T follicular helper cell (primary cell): ENCODE measurements at places on chromosomes 5 and 9.

DNA sequence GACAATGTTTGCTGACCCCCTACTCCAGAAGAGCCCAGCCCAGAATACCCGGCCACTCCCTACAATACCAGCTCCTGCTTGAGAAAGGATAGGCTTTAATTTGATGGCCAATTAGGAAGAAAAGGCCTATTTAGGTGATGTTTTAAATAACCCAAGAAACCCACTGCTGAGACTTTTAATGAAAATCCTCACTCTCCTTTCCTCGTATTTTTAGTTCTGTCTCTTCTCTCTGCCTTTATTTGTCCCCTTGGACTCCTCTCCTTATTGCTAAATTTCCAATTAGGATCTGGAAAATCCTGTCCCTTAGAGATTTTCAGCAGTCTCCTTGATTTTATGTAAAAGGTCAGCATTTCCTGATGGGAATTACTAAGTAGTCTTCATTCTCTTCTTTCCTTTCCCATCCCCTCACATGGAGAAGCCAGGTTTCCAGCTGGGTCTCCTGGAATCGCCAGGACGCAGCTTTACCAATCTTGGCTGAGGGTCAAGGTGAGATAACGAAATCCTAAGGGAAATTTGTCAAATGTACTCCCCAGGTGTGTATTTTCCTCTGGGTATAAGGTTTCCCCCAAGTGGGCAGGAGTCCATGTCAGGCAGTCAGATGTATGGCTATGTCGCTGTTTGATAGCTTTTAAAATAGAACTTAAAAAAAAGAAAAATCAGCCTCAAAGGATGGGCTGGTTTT, 11.7 kb downstream of the STC2 start:
- DNase-seq: no peak

DNA sequence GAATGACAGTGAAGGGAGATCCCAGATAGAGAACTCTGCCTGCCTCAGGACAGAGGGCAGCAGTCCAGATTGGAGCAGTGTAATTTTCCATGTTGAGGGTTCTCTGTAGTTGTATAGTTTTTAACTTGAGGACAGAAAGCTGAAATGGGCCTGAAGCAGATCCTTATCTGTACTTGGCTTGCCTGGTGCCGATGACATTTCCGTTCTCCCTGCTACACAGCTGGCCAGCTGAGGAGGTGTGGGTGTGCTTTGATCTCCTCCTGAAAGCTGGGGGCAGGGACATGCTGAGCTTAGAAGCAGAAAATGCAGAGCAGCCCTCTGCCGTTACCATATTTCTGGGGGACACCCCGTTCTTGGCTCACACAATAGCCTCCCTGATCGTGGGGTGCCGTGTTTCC, 10.5 kb downstream of the GLRX start:
- no peak for DNase-seq

DNA sequence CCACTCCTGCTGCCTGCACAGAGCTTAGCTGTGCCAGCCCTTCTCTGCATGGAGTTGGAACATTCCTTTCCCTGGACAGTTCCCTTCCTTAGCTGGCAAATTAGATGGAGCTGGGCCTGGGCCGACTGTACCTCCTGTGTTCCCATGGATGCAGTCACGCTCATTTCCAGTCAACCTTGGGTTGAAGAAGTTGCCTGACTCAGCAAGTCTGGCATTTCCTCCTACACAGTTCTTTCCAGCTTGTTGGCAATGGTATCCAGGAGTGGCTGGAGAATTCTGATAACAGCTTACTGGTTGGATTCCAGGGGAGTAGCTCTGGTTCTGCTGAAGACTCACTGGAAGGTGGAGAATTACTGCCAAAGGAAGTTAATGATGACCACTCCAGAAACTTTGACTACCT, 9.2 kb upstream of the TAF1L start:
- DNase-seq: no peak

- no peak for DNase-seq
These were observed 4.8 kb downstream of the ADAMTSL1 start for GRCh38 chr9:18478501-18479361.

GRCh38 chr9:5510989-5511388, 658 bp downstream of the PDCD1LG2 start:
- DNase-seq: no peak

DNA sequence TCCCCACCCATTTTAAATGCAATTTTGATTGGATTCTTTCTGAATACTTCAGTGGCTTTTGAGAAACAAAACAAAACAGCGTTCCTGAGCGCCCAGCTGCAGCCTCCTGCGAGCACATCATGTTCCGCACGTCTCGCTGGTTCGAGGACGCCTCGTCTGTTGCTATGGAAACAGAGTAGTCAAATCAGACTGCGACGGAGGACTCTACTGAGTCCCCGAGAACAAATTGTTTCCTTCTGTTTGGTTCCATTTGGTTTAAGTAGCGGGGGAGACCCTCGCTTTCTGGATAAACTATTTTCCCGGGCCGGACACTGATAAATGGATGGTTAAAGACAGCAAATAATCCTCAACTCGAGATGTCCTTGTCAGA, 69.0 kb downstream of the SLC28A3 start:
- peak; percentile 1 for DNase-seq

- DNase-seq: no peak
These were observed 217.4 kb downstream of the FANCC start for GRCh38 chr9:95100071-95100627.

GRCh38 chr5:142571371-142571770, 114.5 kb downstream of the FGF1 start:
- DNase-seq: no peak

DNA sequence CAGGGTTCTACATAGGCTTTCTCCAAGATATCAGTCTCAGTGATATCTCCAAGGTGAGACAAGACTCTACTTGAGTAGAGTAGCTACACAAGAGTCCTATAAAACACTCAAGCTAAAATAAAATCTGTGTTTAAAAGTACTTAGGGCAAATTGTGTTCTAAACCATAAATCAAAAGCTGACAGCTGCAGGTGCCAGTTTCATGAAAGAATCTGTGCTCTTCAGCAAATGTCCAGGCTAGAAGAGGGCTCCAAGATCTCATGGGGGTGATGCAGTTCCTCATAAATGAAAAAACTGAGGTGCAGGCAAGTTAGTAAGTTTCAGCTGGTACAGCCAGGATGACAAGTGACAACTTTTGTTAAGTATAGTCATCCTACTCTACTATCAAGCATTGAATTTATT, 142.8 kb upstream of the TNPO1 start:
- DNase-seq: no peak

GRCh38 chr9:128702445-128702948, at the start of gene PKN3:
Gene PKN3 (plus strand): TSS chr9:128702503. CDS start chr9:128702916, 413 bp downstream.
- peak; percentile 77 for DNase-seq

- DNase-seq: peak; percentile 44
These were observed 92.9 kb upstream of the MTAP start for GRCh38 chr9:21709464-21710058.

DNA sequence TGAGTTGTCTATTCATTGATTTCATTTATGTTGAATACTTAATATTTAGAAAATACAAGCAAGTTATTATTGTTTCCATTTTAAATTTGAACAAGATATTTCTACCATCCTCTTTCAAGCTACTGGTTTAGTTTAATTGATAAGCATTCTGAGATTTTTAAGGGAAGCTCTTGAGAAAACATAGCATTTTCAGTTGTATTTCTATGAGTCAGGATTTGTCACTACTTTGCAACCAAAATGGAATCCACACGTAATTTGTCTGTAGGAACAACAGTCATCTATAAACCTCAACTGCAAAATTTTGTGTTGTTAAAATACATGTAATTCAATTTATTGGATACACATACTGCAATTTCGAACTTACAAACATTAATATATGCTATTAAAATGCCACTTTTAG, 74.0 kb downstream of the PRR16 start:
- no peak for DNase-seq

- no peak for DNase-seq
These were observed 70.0 kb upstream of the KLF9 start for GRCh38 chr9:70484232-70485130.

DNA sequence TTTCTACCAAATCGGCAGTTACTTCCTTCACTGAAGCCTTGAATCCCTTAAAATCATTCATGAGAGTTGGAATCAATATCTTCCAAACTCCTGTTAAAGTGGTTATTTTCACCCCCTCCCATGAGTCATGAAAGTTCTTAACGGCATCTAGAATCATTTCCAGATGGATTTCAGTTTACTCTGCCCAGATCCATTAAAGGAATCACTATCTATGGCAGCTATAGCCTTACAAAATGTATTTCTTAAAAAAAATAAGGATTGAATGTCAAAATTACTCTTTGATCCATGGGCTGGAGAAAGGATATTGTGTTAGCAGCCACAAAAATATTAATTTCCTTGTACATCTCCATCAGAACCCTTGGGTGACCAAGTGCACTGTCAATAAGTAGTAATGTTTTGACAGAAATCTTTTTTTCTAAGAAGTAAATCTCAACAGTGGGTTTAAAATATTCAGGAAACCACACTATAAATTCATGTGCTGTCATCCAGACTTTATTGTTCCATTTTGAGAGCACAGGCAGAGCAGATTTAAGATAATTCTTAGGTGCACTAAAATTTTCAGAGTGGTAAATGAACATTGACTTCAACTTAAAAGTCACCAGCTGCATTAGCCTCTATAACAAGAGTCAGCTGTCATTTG, 767.7 kb downstream of the DTWD2 start:
- no peak for DNase-seq

GRCh38 chr5:98651715-98652114, 121.7 kb upstream of the RGMB start:
- no peak for DNase-seq

DNA sequence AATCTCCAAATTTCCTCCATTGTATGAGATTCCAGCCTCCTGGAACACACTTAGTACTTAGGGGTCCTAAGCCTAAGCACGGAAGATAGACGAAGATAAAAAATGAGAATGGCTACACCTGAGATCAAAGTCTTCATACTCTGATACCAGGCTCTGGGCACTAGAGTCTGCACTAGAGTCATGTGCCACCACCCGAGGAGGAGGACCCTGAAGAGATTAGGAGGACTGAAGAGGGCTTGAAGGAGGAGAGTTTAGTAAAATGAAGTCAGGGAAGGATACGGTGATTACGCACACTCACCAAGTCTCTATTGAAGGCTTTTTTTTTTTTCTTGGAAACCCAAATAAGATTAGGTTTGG, 573 bp upstream of the SPATA24 start:
- no peak for DNase-seq

DNA sequence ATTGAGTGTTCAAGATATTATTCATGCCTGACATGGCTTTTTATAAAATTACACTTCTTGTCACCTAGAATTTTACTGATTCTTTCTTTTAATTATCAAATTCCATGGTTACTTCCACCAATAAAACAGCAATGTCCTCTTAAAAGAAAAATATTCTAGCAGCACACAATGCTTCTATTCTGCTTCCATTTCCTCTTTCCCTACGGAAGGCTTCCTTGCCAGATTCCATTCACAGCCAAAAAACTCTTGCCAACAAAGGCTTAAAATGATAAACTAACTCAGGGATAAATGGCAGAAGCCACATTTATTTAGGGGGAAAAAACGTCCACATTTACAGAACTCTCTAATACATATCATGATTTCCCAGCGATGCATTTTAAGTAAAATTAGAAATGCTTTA, 111.6 kb downstream of the CTNND2 start:
- no peak for DNase-seq

DNA sequence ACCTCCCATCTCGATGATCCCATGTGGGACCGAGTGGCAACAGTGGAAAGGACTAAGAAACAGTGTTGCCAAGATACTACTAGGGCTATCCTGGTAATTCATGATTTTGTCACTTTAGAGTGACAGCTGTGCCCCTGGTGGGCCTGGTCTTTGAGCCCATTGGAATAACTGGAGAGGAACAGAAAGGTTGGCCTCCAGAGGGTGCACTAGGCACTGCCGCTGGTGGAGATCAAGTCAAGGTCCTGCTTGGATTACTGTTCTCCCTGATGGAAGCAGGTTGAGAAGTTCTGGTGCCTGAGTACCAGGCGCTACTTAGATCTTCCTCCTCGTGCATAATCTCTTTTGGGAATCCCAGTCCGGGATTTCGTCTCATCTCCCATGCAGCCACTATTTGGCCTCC, 129.6 kb downstream of the SEC61B start:
- DNase-seq: no peak

DNA sequence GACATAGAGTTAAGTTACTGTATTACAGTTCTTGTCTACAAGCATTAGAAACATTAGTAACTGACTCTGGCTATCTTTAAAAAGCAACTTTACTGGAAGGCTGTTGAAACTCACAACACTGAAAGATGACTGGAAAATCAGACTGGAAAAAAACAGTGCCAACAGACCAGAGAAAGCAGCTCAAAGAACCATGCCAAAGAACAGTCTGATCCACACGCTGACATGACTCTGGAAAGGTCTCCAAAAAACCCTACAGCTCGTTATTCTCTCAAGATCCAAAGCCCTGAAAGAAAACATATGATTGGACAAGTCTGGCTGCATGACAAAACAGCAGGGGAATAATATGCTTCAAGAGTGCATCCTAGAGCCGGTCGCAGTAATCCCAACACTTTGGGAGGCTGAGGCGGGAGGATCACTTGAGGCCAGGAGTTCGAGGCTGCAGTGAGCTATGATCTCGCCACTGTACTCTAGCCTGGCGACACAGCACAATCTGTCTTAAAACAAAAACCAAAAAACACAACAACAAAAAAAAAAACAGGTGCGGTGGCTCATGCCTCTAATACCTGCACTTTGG, 5.6 kb downstream of the GOLPH3 start:
- DNase-seq: no peak

DNA sequence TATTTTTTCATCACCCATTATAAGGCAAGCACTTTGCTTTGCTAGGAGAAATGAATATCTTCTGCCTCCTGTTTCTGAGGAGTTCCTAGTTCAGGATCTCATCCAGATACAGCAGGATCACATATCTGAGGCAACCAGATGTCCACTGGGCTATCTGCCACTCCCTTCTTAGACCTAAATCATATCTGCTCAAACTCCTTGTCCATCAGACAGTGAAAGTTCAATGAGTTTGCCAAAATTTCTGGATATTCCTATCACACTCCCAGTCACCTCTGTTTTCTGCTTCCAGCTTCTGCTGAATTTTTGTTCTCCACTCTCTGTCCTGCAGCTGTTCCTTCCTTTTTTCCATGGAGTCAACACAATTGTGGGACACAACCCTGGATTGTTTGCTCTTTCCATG, 54.2 kb upstream of the BASP1 start:
- no peak for DNase-seq

DNA sequence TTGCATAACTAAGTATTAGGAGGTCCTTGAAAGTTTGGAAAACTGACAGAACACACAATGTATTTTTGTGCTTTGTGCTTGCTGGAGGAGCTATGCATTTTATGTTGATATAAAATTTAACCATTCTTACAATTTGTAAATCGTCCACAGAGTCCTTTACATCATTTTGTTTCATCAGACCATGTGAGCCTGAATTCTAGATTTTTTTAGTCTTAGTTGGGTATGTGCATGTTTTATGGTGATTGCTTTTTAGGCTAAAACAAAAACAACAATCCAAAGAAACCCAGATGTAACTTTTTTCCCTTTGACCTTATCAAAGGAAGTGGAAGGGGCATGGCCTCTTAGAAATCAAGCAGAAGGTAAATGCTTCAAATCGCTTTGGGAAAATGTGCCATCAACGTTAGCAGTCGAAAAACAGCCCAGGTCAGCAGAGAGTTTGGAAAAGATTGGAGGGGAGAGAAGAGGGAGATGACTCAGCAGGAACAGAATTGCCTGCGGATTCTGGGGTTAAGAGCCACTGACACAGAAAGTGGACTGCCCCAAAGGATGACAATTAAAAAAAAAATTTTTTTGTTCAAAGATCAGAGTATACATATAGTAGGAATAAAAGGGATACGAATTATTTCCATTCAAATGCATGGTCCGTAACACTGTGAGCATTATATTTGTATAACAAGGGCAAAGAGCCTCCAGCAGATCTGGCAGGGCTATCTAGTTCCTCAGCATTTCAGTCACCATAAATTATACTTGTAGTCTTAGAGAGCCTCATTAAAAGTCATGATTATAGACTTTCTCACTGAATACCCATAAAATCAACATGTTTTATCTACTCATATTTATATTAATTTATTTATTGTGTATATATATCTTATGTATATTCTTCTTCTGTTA, 253.5 kb upstream of the HAPLN1 start:
- no peak for DNase-seq
